ENCODE measurements at places on chromosomes 1 and 21.

GRCh38 chr1:80158771-80159170, 1152.2 kb upstream of the ADGRL4 start:
- no peak for DNase-seq
- no peak overlapping the region for H3K27ac ChIP-seq
- no peaks in the 10 kb centered on the region for H3K27me3 ChIP-seq
- H3K36me3 ChIP-seq, result no peaks in the 10 kb centered on the region
- H3K4me1 ChIP-seq, result no peaks in the 10 kb centered on the region
- H3K4me3 ChIP-seq, result no peak overlapping the region

DNA sequence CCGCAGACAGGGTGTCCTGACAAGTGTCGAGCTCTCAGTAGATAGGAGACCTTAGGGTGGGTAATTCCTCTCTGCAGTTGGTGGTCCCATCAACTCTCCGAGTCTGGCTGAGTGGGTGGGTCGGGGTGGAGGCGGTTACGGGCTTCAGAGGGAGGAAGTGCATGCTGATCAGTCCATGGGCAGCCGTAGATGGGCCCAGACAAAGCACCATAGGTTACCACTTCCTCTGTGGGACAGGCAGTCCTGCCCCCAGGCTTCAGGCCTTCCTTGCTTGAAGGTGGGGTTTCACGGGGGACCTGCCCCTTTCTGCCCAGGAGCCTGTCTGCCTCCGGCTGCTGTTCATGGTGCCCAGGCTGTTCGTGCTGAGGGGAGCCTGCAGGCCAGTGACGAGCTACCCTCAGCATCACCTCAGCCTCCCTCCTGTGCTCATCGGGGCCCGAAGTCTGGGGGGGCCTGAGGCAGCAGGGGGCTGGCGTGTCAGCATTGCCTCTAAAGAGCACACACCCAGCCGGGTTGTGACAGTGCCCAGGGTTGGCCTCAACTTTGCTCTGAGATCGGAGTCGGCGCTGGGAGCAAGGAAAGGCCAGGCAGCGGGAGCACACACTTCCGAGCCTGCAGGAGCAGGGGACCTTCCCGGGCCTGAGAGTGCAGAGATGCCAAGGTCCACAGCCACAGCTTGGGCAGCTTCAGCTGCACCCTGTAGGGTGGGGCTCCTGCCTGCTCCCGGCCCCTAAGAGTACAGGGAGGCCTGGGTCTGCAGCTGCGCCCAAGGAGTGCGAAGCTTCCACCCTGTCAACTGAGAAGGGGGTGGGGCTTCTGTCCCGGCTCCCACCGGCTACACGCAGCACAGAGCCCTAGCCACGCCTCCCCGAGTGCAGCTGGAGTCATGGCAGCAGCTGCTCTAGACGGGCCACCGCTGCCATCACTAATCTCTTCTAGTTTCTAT, 225.4 kb upstream of the NRIP1 start:
- peaks cover 16% of the 10 kb centered on the region for H3K4me1 ChIP-seq
- no peak overlapping the region for H3K27ac ChIP-seq
- H3K36me3 ChIP-seq, result no peaks in the 10 kb centered on the region
- no peak for DNase-seq
- no peak overlapping the region for H3K4me3 ChIP-seq
- no peaks in the 10 kb centered on the region for H3K27me3 ChIP-seq

DNA sequence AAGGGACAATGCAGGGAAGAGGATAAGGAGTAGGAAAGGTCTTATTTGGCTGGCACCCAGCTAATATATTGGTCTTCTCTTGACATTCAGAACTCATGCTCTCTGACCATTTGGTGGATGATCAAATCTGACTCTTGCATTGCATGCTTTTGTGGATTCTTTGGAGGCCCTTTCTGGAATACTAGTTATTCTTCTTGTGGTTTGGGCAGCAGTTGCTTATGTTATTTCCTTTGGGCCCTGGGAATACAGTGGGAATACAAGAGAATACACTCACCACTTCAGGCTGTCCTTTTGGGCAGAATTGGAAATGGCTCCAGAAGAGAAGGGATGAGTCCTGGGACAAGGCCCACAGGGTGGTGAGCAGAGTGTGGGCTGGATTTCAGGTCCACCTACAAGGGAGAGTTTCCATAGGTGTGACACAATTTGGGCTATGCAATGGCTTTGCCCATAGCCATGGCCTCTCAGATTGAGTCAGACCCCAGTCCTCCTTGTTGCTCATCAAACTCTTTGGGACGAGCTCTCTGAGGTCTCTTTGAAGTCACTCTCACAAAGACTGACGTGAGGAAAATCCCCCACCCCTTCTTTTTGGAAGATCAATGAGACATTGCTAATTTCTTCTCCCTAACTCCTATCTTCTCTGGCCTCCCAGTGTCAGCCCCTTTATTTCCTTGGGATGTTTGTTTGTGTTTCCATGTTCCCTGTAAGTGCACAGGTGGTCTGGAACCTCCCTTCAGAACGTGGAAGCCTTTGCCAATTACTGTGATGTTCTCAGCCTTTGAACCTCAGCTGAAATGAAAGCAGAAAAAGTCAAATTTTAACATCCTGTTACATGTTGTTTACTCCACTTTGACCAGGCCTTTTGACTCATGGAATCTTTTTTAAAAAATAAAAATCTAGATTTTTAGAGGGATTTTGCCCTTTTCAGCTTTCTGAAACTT, 19.4 kb downstream of the HSD11B1 start:
- DNase-seq, result no peak
- H3K4me1 ChIP-seq, result no peaks in the 10 kb centered on the region
- no peak overlapping the region for H3K27ac ChIP-seq
- no peak overlapping the region for H3K4me3 ChIP-seq

DNA sequence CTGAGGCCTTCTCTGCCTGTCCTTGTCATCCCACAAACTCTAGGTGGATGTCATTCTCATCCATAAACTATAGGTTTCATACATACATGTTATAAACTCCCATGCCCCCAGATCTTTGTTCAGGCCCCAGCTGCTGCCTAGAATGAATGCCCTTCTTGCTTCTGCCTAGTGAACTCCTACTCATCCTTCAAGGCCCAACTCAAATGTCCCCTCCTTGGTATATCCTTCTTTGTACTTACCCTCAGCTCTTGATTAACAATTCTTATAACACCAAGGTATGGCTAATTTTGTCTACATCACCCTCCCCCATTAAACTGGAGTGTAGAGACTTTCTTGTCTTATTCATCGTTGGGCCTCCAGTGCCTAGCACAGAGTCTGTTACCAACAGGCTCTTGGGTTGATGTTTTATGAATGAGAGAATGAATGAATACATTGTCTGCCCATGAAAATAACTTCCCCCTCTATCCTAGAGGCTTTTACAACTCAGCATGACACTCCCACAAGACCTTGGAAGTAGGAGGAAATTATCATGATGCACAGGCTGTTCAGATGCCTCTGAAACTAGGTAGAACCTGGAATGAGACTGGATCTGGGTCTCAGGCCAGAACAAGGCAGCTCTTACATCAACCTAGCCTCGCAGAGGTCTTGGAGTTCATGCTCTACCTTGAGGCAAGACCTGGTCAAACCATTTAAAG, 26.9 kb downstream of the EPHB2 start:
- H3K4me3 ChIP-seq, result no peak overlapping the region
- no peaks in the 10 kb centered on the region for H3K27me3 ChIP-seq
- no peak for DNase-seq
- no peak overlapping the region for H3K27ac ChIP-seq

DNA sequence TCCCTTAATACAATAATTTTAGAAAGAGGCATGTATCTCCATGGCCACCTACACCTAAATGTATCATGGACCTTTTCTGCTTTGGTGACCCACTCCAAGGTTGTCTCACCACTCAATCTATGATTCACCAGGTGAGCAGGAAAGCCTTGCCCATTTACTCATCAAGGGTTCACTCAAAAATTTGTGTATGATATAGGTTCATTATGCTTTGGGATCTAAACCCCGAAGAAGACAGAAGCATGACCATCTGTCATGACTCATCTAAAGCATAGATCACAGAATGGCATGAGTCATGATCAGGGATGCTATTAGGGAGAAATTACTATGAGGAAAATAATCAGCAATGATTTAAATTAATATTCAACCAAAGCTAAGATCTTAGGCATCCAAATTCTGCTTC, 38.5 kb downstream of the PYHIN1 start:
- no peak overlapping the region for H3K4me3 ChIP-seq
- H3K36me3 ChIP-seq, result no peaks in the 10 kb centered on the region
- H3K27me3 ChIP-seq, result no peaks in the 10 kb centered on the region
- peak overlapping the region; percentile 21 for H3K27ac ChIP-seq
- H3K4me1 ChIP-seq, result peaks cover 8% of the 10 kb centered on the region
- DNase-seq, result no peak

DNA sequence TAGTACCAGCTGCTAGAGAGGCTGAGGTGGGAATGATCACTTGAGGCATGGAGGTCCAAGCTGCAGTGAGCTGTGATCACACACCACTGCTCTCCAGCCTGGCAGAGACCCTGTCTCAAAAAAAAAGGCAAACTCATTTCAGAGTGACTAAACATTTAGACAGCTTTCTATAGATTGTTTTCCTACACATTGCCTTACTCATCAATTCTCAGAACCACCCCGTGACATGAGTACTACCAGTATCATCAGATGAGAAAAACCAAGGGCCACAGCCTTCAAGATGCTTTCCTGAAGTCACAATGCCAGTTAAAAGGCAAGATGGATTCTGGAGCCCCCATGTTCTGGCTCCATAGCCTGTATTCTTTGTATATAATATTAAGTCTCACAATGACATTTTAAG, 22.4 kb upstream of the SMPDL3B start:
- peaks cover 4% of the 10 kb centered on the region for H3K4me1 ChIP-seq
- H3K27ac ChIP-seq, result no peak overlapping the region
- no peak overlapping the region for H3K4me3 ChIP-seq
- H3K36me3 ChIP-seq, result peaks cover 63% of the 10 kb centered on the region
- H3K27me3 ChIP-seq, result no peaks in the 10 kb centered on the region

DNA sequence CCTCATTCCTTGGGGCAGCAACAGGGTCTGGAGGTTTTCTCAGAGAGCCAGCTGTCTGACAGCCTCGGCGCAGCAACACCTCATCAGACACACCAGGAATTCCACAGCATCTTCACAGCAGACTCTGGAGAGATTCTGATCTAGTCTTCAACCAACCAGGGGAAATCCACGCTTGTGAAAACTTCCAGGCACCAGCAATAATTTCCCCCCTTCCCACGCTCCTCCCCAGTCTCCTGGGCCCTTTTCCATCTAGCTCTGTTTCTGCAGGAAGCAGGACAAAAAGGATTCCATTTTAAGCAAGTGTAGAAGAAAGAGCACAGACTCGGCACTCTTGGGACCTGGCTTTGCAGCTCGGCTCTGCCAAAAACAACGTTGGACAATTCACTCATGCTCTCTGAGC, 44.3 kb upstream of the CAPZB start:
- no peaks in the 10 kb centered on the region for H3K27me3 ChIP-seq
- no peaks in the 10 kb centered on the region for H3K4me1 ChIP-seq
- no peaks in the 10 kb centered on the region for H3K36me3 ChIP-seq

DNA sequence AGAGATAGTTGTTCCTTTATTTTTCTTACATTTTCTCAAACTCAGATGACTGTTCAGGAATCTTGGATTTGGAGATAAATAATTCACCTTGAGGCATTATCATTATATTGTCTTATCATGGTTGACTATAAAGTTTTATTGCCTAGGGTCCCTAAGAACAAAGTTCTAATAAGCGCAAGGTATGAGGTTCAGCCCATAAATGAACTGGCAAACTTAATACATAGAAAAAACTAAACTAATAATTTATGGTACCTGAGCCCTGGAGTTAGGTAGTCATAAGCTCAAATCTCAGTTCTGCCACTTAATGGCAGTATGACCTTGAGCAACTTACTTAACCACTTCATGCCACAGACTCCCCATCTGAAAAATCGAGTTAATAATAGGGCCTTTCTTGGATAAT, 334.0 kb upstream of the PBX1 start:
- no peak overlapping the region for H3K27ac ChIP-seq
- no peaks in the 10 kb centered on the region for H3K36me3 ChIP-seq
- DNase-seq, result no peak
- no peak overlapping the region for H3K4me3 ChIP-seq

GRCh38 chr1:97202481-97203380, 481.1 kb downstream of the PTBP2 start:
- no peaks in the 10 kb centered on the region for H3K36me3 ChIP-seq
- H3K27me3 ChIP-seq, result no peaks in the 10 kb centered on the region
- H3K4me1 ChIP-seq, result no peaks in the 10 kb centered on the region
- no peak overlapping the region for H3K27ac ChIP-seq

- no peaks in the 10 kb centered on the region for H3K4me1 ChIP-seq
- no peak for DNase-seq
- no peak overlapping the region for H3K4me3 ChIP-seq
- no peaks in the 10 kb centered on the region for H3K27me3 ChIP-seq
These were observed 7.3 kb upstream of the PMVK start for GRCh38 chr1:154943649-154944400.
